ENCODE measurements at places on chromosomes 1 and 21.

DNA sequence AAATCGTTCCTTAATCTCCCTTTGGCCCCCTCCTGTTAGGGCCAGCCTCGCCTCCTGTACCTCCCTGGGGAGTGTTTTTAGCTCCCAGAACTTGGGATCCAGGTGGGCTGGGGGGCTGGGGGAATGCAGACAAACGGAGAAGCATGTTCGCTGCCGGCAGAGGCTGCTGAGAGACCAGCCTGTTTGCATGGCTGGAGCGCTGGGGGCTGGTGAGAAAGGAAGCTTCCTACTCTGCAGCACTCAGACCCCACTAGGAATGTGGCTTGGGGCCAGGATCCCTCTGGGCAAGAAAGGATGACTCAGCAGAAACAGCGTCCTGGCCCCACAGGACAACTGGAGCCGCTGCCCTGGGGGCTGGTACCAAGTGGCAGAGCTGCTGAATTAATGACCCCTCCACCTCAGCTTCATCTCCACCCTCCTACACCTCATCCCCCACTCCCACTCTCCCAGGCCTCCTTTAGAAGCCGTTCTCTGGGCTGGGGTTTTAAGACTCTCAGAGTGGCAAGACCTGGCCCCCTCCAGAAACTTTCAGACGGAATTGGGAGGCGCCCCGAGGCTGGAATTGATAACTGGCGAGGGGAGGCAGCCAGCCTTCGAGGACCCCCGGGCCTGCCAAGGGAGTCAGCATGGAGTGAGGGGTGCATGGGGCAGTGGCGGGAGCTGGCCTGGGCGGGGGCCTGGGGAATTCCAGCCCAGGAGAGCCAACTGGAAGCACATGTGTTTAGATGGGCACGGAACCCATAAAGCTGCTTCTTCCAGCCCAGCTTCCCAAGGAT, 28.5 kb upstream of the EPS8L3 start:
- peak; percentile 95 for DNase-seq

- peak; percentile 42 for DNase-seq
These were observed 1145.6 kb downstream of the KCNT2 start for GRCh38 chr1:195462646-195463045.

DNA sequence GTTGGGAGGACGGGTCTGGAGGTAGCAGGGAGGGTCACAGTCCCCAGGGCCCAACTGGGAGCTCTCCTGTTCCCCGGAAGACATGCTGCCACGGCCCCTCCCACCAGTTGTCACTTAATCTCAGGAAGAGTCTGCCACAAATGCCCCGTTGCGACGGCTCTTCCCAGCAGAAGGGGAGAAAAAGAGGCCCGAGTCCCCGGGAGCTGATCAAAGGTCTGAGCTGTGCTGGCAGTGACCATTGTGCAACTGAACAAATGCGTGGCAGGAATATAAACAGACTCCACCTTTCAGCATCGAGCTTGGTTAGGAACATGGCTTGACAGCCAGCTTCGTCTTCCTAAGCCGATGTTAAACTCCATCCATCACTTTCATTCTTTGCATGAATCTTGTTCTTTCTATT, 27.8 kb upstream of the ZBTB21 start:
- DNase-seq, result no peak

- no peak for DNase-seq
These were observed 34.2 kb upstream of the GPR137B start for GRCh38 chr1:236108027-236108648.

DNA sequence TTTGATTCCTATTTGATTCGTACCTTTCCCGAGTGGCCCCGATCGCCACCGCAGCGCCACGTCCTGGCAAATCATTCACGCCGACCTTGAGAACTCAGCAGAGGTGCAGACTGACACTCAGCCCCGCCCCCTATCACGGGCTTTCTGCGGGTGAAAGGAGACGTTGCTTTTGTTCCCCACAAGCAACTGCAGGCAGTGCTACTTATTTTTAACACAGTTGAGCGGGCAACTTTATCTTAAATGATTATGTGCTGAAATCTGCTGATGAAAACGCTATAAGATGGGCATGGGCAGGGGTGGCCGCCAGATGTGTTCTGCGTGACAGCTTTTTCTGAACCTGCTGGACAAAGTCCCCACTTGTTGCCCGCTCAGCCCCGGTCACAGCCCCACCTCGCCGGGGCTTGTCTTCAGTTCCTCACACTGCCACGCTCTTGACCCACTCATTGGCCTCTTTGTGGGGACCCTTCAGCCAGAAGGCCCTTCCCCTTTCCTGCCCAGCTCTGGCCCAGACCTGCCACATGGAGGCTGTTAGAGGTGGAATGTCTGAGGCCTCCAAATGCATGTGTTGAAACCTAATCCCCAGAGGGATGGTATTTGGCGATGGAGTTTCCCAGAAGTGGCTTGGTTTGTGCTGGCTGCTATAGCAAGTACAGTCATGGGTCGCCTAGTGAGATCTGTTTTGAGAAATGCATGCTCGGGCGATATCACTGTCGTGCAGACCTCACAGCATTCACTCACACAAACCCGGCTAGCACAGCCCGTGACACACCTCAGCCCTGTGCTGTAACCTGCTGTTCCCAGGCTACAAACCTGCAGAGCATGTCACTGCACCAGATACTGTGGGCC, 15.7 kb upstream of the PDXK start:
- DNase-seq, result peak; percentile 17

DNA sequence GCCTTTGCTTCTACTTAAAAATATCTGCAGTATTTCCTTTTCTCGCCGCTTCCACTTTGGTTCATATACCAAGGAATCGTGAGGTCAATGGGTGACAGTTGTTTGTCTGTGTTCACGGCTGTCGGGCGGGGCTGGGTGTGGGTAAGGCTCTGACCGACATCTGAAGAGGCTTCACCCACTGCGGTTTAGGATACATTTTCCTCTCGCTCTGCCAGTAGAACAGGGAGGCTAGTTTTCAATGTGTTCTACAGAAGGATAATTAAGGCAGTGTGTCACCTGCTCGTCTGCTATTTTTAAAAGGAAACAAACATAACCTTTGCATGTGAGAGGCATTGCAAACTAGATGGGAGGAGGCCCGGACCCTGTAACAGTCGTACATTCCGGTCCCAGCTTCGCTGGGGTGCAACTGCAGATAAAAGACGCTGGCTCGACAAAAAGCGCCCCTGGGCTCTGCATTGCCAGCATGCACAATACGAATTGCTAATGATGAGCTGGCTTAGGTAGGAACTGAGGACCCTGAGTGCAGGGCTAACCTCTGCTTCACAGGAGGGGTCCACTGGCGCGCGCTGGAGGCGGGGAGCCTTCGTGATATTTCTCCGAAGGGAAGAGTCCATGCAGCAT, 8.5 kb upstream of the ERG start:
- no peak for DNase-seq

GRCh38 chr1:31865728-31866449, 50.1 kb upstream of the SPOCD1 start:
- no peak for DNase-seq

- DNase-seq, result no peak
These were observed 84.2 kb downstream of the OBSCN start for GRCh38 chr1:228291906-228292608.

- no peak for DNase-seq
These were observed 22.8 kb downstream of the AKT3 start for GRCh38 chr1:243827206-243827605.

Data from ELR (cell line).